ENCODE measurements at places on chromosomes 4 and X. TPM values are rescaled to one million over a fixed set of nuclear protein-coding genes. Genes with fewer than 3 reads are reported as not detected.
A peak's percentile ranks its signal among the peaks of the same experiment; 100 is the strongest.

The CXCL1 gene
- 19.6 TPM for total RNA-seq

The EREG gene
- total RNA-seq, result 3.5 TPM

The GRPR gene
- total RNA-seq, result not detected

The PCDH7 gene
- total RNA-seq, result 4.7 TPM

The ZNF157 gene
- not detected for total RNA-seq

The IL15 gene
- 4.9 TPM for total RNA-seq

The TLL1 gene
- total RNA-seq, result 3.4 TPM

The CETN2 gene
- 20.4 TPM for total RNA-seq

The RAB40A gene
- 0.10 TPM for total RNA-seq

The PRRG1 gene
- total RNA-seq, result 5.4 TPM

The PABPC5 gene
- total RNA-seq, result 0.64 TPM

The ATP1B4 gene
- not detected for total RNA-seq

The MFAP3L gene
- total RNA-seq, result 2.4 TPM

The SEC24B gene
- 39.5 TPM for total RNA-seq

The CFAP47 gene
- total RNA-seq, result not detected

The HELT gene
- not detected for total RNA-seq

The TRAM1L1 gene
- total RNA-seq, result 0.20 TPM

DNA sequence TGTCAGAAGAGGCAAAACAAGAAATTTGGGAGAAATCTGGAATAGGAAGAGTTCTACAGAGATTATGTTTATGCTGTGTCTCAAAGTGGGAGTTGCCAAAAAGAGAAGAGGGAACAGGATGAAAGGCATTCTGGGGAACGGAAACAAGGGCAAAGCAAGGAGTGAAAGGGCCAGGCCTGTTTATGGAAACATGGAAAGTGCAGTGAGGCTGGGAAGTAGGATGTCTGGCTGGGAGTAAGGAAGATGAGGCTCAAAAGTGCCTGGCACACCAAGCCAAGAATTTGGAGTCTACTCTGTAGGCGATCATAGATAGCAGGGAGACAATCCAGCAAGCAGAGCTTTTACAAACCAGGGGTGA is 1.8 kb upstream of the CUL4B start:
- peak overlapping the region; percentile 58 for H3K27ac ChIP-seq
- DNase-seq, result no peak
- H3K4me1 ChIP-seq, result no peaks in the 10 kb centered on the region
- no peaks in the 10 kb centered on the region for H3K27me3 ChIP-seq

GRCh38 chr4:122622400-122622799 is 1.5 kb upstream of the IL21 start:
- no peaks in the 10 kb centered on the region for H3K4me1 ChIP-seq
- H3K4me3 ChIP-seq, result no peak overlapping the region
- no peaks in the 10 kb centered on the region for H3K36me3 ChIP-seq
- H3K27me3 ChIP-seq, result no peaks in the 10 kb centered on the region
- H3K27ac ChIP-seq, result no peak overlapping the region
- DNase-seq, result no peak

- no peaks in the 10 kb centered on the region for H3K4me1 ChIP-seq
- H3K36me3 ChIP-seq, result no peaks in the 10 kb centered on the region
- H3K27ac ChIP-seq, result peak overlapping the region; percentile 68
- DNase-seq, result no peak
These were observed 852 bp downstream of the MAGEH1 start for GRCh38 chrX:55452833-55453124.

DNA sequence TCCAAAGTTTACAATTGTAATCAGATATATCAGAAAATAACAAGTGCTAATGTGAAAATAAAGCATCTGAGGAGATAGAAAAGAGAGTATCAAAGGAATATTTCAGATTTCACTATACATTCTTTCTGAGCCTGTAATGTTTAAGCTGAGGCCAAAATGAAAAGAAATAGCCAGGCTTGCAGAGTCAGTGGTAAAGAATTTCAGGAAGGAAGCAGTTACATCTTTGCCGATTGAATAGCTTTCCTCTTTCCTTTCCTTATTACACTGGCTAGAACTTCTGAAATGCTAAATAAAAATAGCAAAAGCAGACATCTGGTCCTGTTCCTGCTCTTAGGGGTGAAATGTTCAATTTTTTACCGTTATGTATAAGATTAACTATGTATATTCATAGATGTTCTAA is 1441.6 kb upstream of the PCDH7 start:
- H3K4me1 ChIP-seq, result no peaks in the 10 kb centered on the region
- DNase-seq, result no peak
- H3K27me3 ChIP-seq, result no peaks in the 10 kb centered on the region
- H3K36me3 ChIP-seq, result no peaks in the 10 kb centered on the region
- H3K27ac ChIP-seq, result no peak overlapping the region

DNA sequence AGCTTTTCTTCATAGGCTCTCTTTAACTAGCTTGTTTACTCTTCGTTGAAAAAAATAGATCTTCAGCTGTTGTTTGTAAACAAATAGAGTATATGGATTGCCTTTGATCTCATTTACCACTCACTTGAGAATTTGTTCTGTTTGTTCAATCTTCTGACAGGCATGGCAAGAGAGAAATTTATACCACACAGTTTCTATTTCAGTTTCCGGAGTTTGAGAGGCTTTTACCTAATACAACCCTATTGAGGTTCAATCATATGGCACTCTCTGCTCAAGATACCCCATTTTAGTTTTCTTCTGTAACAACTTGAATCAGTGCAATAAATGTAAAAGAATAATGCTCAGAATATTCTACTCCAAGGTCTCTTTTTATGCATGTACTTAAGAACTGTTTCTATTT is 148.0 kb downstream of the EMCN start:
- no peaks in the 10 kb centered on the region for H3K36me3 ChIP-seq
- no peak for DNase-seq
- H3K27ac ChIP-seq, result no peak overlapping the region

DNA sequence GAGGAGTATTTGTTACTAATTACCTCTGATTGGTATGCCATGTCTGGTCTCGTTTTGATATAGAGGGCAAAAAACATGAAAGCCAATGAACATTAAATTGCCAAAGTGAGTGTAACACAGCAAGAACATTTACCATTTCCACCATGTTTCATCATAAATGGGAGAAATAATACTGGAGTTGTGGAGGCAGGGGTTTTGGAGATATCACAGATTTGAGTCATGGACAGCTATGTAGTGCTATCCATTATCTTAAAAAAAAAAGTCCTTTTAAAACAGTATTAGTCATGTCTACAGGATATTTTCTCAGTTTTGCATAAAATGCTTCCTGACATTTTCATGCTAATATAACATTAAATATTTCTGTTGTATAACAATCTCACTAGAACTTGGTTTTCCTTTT is 301.2 kb downstream of the IL1RAPL1 start:
- DNase-seq, result no peak
- H3K27ac ChIP-seq, result no peak overlapping the region
- no peaks in the 10 kb centered on the region for H3K36me3 ChIP-seq
- no peaks in the 10 kb centered on the region for H3K27me3 ChIP-seq
- H3K4me1 ChIP-seq, result no peaks in the 10 kb centered on the region
- H3K4me3 ChIP-seq, result no peak overlapping the region

DNA sequence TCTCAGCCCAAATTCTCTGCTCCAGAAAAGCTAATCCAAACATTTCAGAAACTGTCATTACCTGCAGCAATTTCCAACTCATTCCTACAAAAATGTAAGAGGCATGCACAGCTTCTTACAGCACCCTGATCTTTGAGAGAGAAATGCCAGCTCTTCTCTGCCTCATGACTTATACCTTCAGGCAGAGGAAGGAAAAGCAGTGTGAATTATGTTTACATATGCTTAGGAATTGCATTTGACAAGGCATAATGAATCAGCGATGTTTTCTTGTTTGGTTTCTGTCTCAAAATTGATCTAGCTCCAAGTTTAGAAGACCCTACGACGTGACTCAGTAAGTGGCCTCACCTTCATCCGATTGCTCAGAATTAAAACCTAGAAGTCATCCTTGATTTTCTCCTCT is 21.8 kb upstream of the AGA start:
- H3K4me3 ChIP-seq, result no peak overlapping the region
- no peaks in the 10 kb centered on the region for H3K4me1 ChIP-seq
- no peak overlapping the region for H3K27ac ChIP-seq

GRCh38 chrX:71111921-71112431 is 599 bp upstream of the IL2RG start:
- H3K36me3 ChIP-seq, result no peaks in the 10 kb centered on the region
- H3K4me1 ChIP-seq, result no peaks in the 10 kb centered on the region
- DNase-seq, result no peak
- no peak overlapping the region for H3K4me3 ChIP-seq
- peak overlapping the region; percentile 66 for H3K27ac ChIP-seq

GRCh38 chr4:34850421-34850820 is 1393.9 kb downstream of the ARAP2 start:
- no peak for DNase-seq
- H3K4me3 ChIP-seq, result no peak overlapping the region
- no peak overlapping the region for H3K27ac ChIP-seq
- H3K27me3 ChIP-seq, result no peaks in the 10 kb centered on the region

DNA sequence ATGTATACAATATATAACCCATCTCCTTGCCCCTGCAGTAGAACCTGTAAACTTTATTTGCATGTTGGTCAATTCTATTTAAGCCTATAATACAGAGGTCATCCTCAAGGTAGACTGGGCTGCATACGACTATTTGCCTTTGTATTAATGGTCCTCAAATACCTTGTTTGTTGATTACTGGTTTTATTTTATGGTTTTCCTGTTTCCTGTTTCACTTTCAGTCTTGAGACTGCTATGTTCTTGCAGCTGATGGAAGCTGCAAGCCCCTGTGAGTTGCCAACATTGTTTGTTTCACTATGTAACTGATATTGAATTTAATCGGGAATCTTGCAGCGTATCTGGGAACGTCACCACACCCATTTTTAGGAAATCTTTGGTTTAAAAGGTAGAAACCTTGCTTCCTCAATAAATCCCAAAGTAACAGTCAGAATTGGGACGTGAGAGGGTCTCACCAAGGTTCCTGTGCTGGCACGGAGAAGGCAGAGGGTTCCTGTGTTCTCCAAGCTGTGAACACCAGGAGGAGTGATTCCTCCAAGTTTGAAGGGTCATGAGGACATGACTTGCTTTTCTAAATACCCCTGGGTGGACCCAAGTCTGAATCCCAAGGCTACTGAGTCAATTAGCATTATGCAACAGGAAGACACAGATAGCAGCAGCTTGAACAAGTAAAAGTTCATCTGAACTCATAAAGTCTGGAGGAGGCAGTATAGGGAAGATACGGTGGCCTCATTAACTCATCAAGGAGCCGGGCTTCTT is 110.6 kb upstream of the PNPLA4 start:
- no peaks in the 10 kb centered on the region for H3K27me3 ChIP-seq
- no peak overlapping the region for H3K27ac ChIP-seq
- no peaks in the 10 kb centered on the region for H3K4me1 ChIP-seq
- no peaks in the 10 kb centered on the region for H3K36me3 ChIP-seq

- H3K27ac ChIP-seq, result no peak overlapping the region
- no peaks in the 10 kb centered on the region for H3K27me3 ChIP-seq
- no peak for DNase-seq
- no peak overlapping the region for H3K4me3 ChIP-seq
These were observed 92.0 kb downstream of the PRKX start for GRCh38 chrX:3621414-3621813.

DNA sequence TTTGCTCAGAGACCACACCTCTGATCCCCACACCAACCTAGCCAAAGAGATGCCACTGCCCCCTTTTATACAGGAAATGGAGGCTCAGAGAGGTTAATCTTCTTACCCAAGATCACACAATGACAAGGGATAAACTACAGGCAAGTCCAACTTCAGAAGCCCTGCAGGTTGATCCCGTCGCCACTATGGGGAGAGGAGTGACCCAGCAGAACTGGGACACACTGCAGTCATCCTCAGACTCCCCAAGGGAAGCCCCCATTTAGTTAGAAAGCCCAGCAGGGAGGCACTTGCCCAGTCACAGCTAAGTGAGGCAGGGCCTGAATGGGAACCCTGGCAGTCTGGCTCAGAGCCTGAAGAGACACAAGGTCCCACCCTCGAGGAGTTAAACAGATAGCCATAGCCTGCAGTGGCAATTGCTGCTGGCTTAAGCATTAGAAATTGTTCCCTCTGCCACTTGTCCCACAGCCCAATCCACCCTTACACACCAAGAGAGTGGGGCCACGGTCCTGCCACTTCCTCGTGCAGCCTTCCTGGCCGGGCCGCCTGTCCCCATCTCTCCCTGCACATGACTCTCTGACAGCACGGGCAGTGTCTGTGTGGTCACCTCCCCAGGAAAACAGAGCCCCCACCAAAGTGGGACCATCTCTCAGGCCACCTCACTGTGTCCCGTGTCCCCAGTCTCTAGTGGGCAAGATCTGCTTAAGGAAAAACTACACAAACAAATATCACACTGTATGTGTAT is 2.7 kb downstream of the JAKMIP1 start:
- no peak overlapping the region for H3K4me3 ChIP-seq
- peaks cover 18% of the 10 kb centered on the region for H3K27me3 ChIP-seq

DNA sequence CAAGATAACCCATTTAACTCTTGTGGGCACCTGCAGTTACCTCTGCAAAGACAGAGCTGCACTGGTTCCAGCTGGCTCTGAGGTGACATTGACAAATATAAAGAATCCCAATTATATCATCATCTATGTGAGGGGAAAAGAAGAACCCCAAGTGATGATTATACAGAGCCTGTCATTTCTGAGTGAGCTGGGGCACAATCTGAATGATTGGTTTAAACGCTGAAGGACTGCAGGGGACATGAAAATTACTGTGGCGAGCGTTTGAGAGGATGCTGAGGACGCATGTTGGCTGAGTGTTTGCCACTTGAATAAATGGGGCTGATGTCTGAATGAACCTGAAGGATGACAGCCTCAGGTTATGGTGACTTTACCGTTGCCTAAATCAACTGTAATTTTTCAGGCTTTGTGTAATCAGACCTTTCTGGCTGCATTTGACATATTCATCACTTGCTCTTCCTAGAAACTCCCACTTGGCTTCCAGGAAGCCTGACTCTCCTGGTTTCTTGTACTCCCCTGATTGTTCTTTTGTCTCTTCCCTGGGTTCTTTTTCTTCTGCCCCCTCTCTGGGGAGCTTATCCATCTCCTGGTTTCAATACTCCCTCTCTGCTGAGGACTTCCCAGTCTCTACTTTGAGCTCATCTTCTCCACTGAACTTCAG is 4.1 kb upstream of the HSD17B10 start:
- H3K36me3 ChIP-seq, result no peaks in the 10 kb centered on the region
- H3K4me3 ChIP-seq, result no peak overlapping the region
- no peaks in the 10 kb centered on the region for H3K4me1 ChIP-seq
- no peak for DNase-seq

DNA sequence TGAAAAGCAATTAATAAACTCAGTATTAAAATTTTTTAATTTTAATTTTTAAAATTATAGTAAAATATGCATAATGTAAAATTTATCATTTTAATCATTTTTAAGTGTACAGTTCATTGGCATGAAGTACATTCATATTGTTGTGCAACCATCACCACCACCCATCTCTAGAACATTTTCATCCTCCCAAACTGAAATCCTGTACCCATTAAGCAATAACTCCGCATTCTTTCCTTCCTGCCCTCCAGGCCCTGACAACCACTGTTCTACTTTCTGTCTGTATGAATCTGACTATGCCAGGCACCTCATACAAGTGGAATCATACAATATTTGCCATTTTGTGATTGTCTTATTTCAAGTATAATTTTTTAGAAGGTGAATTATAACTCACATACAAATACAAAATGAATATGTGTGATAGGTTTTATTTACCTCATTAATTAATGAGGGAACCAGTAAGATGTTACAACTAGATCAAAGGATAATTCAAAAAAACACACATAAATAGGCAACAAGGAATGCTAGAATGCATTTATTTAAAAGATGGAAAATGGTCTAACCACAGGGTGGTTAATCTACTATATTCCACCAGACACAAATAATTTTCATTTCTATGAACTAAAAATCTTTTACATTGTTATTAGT is 13.1 kb upstream of the AFF1 start:
- no peak overlapping the region for H3K4me3 ChIP-seq
- no peaks in the 10 kb centered on the region for H3K4me1 ChIP-seq
- no peak for DNase-seq
- H3K36me3 ChIP-seq, result no peaks in the 10 kb centered on the region
